ENCODE measurements at places on chromosomes 4 and X.

GRCh38 chr4:75708218-75708691 lies 16.1 kb upstream of the USO1 start:
- DNase-seq = no peak

DNA sequence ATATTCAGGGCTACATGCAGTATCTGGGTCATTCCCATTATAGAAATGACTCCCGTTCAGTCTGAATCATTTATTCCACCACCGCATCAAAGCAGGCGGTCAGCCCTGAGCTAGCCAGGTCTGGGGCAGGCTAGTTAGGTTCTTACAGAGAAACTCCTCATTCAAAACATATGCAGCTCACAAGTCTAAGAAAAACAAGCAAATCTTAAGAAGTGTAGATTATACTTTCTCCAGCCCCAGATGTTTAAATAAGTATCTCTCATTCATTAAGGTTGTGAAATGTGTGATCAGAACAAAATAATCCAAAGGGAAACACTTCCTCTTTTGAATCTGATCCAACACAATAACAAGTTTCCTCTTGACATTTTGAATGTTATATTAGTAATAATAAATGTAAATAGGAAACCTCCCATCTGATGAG lies 441.9 kb downstream of the INPP4B start:
- no peak for DNase-seq

GRCh38 chrX:50813843-50814661 lies at the start of gene SHROOM4:
SHROOM4 (minus strand) TSS chrX:50814194; CDS start chrX:50814018, 176 bp downstream.
- no peak for DNase-seq

- DNase-seq = no peak
These were observed 16.1 kb upstream of the TASL start for GRCh38 chrX:30593440-30594200.

DNA sequence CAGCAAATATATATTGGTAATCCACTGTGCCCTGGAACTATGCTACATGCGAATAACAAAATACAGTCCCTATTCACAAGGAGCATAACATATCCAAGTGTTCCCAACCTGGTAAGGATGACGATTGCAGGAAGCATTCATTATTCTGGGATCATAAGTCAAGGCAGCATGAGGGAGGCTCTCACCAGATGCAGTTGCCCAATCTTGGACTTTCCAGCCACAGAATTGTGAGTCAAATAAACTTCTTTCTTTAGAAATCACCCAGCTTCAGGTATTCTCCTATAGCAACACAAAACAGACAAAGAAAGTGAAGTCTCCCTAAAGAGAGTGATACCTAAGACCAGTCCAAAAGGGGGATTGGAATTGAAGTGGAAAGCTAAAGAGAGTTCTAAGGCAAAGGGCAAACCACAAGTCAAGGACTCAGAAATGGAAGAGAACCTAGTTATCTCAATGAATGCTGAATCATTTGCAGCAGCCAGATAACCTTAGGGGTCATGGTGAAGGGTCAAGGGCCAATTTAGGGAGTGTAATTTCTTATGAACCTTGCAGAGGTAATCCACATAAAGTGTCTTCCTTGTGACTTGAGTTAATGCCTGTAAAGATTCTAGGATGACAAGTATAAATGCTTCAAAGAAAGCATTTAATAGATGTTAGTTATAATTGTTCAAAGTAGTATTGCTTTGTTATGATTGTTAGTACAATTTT lies 103.1 kb upstream of the PCDH7 start:
- DNase-seq = no peak

DNA sequence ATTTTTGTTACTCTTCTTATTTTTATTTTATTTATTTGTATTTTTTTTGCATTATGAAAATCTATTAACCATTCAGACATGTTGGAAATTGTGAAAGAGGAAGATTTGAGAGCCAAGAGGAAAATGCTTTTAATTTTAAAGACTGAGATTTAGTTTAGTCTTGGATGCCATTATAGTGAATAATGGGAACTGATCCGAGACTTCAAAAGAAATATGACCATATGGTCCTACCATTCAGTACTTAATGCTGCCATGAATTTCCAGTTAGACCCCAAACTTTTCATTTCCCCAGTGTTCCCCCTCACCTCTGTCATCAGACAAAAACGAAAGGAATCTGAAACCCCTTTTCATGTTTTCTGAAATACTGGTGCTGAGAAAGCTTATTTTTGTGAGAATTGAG lies 95.5 kb downstream of the TENM3 start:
- no peak for DNase-seq

DNA sequence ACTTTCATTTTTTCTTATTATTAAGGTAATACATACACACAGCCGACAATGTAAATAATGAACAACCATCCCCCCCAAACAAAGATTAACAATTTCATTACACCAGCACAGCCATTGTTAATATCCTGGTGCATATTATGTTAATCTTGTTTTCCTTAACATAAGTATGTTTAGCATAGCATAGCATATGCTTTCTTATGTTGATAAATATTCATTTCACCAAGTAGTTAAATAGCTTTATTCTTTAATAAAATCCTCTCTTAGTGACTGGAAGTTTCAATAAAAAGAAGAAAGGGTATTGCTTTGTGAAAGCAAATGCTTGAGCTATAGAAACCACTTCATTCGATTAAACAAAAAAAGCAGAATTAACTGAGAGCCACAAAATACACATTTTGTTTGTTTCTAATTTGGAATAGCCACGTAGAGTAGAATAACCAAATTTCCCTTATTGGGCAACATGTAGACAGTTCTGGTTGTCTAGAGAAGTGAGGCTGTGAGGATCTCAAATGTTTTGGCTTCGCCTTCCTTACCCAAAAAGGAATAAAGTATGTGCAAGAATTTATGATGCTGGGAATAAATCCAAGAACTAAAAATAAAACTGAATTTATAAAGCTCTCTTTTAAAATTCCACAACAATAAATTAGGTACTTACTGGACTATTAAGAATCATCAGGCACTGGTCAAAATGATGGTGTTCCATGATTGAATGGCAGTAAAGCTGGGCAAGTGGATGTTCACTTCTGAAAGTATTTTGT lies 118.0 kb downstream of the PDE5A start:
- DNase-seq = no peak

GRCh38 chr4:126591583-126591982 lies 1041.2 kb upstream of the INTU start:
- no peak for DNase-seq

DNA sequence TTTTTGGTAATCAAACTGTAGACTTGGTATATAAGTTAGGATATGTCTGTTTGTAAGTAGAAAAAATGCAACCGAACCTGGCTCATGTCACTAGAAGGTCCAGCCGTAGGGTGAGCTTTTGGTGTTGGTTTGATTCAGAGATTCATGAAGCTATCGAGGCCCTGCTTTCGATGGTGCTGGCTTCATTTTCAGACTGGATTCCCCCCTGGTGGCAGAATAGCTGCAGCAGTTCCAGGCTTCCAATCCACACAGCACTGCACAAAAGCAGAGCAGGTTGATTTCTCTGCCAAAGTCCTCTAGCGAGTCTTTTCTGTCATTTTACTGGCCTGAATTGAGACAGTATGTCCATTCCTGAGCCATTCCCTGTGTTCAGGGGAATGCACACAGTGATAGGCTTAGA lies 33.1 kb downstream of the PDK3 start:
- no peak for DNase-seq

- DNase-seq = no peak
These were observed 304.1 kb upstream of the HAND2 start for GRCh38 chr4:173834151-173834550.

- DNase-seq = no peak
These were observed 120.6 kb upstream of the MID1 start for GRCh38 chrX:10741003-10741402.

GRCh38 chrX:16797841-16798240 lies 11.6 kb downstream of the TXLNG start:
- no peak for DNase-seq

GRCh38 chrX:118345045-118345463 lies 852 bp upstream of the WDR44 start:
- no peak for DNase-seq

GRCh38 chr4:8606476-8606875 lies 13.9 kb downstream of the CPZ start:
- DNase-seq = no peak

DNA sequence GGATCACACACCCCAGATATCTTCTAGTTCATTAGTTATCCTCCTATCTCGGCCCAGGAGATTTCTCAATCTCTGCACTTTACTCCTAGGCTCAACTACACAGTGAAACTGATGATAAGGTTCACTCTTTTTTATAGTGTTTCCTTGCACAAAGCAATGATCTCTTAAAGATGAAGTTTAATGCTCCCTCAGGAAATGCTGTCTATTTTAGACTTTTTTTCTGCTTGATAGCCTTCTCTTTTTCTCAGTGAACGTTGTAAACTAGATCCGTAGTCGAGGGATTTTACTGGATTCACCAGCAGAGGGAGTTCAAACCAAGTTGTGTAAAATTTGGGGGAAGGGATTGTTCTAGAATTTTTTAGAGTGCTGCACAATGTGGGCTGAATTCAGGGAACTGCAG lies 269.6 kb downstream of the GBA3 start:
- DNase-seq = no peak

- no peak for DNase-seq
These were observed 454.4 kb upstream of the ATOH1 start for GRCh38 chr4:93373893-93374860.

- peak; percentile 76 for DNase-seq
These were observed at the start of gene PLCXD1 for GRCh38 chrX:281166-281999. PLCXD1 (plus strand) TSS chrX:281381; CDS start chrX:284188, 2,807 bp downstream.

GRCh38 chr4:138775890-138776289 lies 239.7 kb upstream of the NOCT start:
- peak; percentile 13 for DNase-seq

- DNase-seq = no peak
These were observed 504.0 kb downstream of the RAPGEF2 start for GRCh38 chr4:159606835-159607234.

- DNase-seq = no peak
These were observed 57.1 kb upstream of the NOCT start for GRCh38 chr4:138958519-138958918.

DNA sequence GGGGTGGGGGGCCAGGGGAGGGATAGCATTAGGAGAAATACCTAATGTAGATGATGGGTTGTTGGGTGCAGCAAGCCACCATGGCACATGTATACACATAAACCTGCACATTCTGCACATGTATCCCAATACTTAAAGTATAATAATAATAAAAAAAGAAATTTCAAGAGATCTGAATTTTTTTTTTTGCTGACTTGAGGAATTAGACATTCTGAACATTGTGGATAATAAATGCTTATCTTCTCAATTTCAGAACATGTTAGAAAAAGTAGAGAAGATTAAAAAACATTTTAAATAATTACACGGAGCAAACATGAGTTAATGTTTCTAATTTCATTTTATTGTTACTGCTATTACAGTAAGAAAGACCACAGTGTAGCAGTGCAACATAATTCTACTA lies 230.4 kb downstream of the DTHD1 start:
- no peak for DNase-seq

DNA sequence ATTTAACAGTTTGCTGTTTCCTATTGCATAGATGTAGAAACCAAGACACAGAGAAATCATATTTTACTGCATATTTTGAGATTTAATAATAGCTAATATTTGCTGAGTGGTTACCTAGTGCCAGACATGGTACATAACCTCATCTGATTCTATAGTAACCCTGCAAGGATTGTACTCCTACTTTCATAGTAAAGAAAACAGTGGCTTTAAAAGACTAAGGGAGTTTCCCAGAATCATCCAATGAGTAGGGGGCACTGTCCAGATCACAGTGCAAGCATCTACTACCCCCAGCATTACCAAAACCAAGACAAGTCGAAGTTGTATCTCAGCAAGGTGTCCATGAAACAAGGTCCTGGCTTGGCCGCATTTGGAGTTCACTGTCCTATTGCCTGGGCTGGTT lies 224.5 kb upstream of the TENM3 start:
- no peak for DNase-seq

GRCh38 chr4:95095348-95095974 lies 337.7 kb downstream of the BMPR1B start:
- no peak for DNase-seq

- DNase-seq = no peak
These were observed 231.1 kb upstream of the ANXA3 start for GRCh38 chr4:78320349-78320935.

GRCh38 chr4:75087865-75088264 lies 154.9 kb downstream of the PARM1 start:
- no peak for DNase-seq

DNA sequence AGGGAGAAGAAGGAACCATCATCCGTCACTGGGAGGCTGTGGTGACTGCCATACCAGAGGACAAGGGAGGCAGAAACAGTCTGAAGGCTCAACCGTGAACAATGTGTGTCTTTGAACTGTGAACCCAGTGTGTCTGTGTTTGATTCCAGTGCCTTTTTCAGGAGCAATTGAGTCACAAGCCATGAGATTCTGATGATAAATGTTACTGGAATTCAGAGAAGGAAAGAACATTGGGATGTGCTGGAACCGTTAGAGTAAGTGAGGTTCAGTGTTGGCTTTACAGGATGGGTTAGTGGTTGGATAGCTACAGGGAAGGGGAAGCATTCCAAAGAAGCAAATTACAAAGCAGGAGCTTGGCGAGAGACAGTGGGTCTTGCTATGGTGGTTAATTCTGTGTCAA lies 464.4 kb downstream of the TRIML1 start:
- DNase-seq = no peak
